Left kidney (tissue), 8 donors: ENCODE measurements at places on chromosomes 3 and 15. TPM values are rescaled to one million over a fixed set of nuclear protein-coding genes. Genes with fewer than 3 reads are reported as not detected.

GRCh38 chr3:187209491-187209890 is 12.2 kb downstream of the RTP1 start:
- no peak for DNase-seq

DNA sequence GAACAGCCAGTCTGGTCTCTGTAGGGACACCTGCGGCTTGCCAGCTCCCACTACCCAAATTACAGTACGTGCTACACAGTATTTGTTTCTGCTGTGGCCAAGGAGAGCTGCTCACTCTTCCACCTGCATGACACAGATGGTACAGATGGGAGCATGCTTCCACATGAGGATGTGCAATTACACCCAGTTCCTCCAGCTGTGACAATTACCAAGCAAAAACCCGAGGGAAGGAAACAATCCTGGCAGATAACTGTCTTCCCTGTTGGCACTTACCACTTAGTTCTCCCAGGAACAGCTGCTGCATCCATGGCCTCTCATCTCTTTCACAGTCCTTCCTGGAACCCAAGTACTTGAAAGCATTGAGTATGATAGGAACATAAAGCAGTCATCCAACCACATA is 34.4 kb downstream of the DET1 start:
- no peak for DNase-seq

- no peak for DNase-seq
Observed at GRCh38 chr3:53820756-53821580, 25.3 kb downstream of the CHDH start.

- DNase-seq, result no peak
Observed at GRCh38 chr3:146750196-146750595, 145.1 kb upstream of the PLSCR5 start.

The EXD1 gene
- polyA plus RNA-seq, result 0.07 TPM

The CAMK2N2 gene
- 0.25 TPM for polyA plus RNA-seq

GRCh38 chr3:52742418-52743041 is 28.2 kb downstream of the NEK4 start:
- peak; percentile 11 for DNase-seq
